NCI-H1694 (cell line): ENCODE measurements at places on chromosomes 3 and 15.
A peak's percentile ranks its signal among the peaks of the same experiment; 100 is the strongest.

DNA sequence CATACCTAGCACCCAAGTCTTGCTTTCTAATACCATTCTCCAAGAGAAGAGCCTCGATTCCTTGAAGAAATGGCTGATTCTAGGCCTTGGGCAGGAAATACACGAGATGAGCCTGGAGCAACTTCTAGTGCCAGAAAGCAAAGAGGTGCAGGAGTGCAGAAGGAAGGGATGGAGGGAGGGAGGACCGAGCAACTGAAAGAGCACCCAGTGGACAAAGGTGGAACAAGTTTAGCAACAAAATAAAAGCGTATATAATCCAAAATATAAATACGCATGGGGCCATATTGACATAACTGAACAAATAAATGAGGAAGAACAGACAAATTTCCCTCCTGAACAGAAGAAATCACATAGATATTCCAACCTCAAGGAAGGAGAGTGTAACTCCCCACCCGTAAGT is 34.4 kb downstream of the CHSY1 start:
- no peak for DNase-seq

- DNase-seq, result no peak
Observed at GRCh38 chr15:48170981-48171380, 7.1 kb downstream of the MYEF2 start.

GRCh38 chr3:60445446-60445845 is 805.8 kb downstream of the FHIT start:
- no peak for DNase-seq

GRCh38 chr3:129077222-129077621 is 16.6 kb downstream of the GP9 start:
- no peak for DNase-seq

- no peak for DNase-seq
Observed at GRCh38 chr3:161171639-161172552, 49.2 kb upstream of the NMD3 start.

DNA sequence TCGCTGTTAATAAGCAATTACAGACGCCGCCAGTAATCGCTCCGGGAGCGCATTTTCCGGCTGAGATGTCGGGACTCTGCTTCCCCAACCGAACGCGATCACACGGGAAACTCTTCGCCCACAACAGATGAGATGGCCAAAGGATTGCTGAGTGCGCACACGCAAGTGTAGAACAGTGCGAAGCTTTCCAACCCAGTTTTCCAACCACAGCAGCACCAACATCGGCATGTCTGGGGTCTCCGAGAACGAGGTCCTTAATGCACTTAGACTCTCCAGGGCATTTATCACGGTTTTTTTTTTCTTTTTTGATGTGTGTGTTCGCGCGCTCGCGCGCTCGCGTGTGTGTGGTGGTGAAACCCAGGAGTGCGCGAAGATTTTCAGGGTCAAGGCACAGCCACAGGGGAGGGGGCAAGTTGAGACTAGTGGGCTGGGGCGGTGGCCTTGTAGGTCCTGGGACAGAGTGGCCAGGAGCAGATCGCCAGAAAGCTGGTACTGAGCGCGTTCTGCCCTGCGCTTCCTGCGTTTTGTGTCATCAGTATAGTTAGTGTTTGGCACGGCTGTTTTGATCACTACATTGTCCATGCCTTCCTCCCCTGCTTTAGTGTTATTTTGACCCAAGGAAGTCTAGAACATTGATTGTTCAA is 1.8 kb upstream of the EOMES start:
- DNase-seq, result no peak

- no peak for DNase-seq
Observed at GRCh38 chr3:179038216-179038898, 33.3 kb downstream of the ZMAT3 start.

- DNase-seq, result no peak
Observed at GRCh38 chr15:94968133-94968532, 736.8 kb downstream of the MCTP2 start.

- DNase-seq, result no peak
Observed at GRCh38 chr3:4994144-4994730, 15.0 kb downstream of the BHLHE40 start.

- DNase-seq, result no peak
Observed at GRCh38 chr15:52730173-52730572, 51.0 kb upstream of the ATOSA start.

- no peak for DNase-seq
Observed at GRCh38 chr3:23649448-23649847, 156.3 kb upstream of the UBE2E1 start.

GRCh38 chr15:100681335-100681746 is 79.0 kb downstream of the ASB7 start:
- DNase-seq, result no peak

DNA sequence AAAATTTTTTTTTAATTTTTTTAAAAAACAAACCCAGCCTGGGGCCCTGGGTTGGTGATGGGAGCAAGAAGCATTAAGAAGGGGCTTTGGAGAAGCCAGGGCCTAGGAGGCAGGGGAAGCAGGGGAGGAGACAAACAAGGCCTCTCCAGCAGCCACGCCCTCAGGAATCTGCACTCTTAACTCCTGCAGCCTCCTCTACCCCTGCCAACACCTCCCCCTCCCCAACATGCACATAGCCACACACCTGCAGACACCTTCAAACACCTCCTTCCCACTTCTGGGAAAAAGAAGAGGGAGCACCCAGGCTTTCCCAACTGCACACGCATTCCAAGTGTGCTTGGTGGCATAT is 2.7 kb upstream of the DCAF1 start:
- DNase-seq, result no peak

DNA sequence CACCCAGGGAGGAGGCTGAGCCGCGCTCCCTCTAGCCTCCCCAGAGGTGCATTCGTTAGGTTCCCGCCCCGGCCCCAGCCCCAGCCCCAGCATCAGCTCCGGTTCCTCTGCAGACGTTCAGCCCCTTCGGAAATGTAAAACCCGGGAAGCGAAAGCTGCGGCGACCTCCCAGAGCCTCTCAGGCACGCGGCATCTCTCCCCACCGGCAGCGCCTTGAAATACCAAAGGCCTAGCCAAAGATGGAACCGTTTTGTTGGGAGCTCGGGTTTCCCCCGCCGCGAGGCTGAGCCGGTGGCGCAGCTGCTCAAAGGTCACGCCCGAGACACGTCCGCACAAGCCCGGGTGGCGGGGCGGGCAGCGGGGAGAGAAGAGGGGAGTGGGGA is 77.8 kb upstream of the HES1 start:
- peak; percentile 41 for DNase-seq

DNA sequence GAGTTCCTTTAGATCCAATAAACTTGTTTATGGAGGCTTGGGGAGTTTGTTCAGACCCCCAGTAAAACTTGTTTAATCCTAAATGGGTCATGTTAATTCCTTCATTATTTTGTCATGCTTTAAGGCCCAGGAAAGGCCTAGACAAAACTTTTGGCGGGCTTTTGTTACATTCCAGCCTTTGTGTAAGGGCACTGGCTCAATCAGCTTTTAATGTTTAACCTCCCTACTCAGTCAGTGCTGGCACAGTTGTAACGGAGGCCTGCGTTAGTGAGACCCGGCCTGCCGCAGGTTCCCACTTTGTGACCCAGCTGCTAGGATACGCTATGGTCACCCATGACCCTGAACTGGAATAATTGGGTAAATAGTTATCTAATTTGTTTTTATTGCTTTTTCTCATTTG is 59.2 kb downstream of the OXSM start:
- DNase-seq, result no peak

DNA sequence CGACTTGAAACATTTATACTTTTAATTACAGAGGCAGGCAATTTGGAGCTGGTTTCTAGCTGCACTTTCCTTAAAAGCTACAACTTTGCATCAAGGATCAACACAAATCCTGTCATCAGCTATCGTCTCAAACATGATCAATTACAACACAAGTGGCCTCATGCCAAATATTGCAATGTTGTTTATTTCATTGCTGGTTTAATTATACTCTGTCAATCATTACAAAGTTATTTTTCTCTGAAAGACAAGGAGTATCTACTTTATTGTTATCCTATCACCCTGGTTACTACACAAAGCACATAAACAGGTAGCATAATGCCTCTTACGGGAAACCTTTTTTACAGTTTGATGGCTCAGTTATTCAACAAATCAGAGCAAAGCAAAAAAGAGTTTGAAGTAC is 58.0 kb upstream of the FOXB1 start:
- DNase-seq, result no peak

- no peak for DNase-seq
Observed at GRCh38 chr3:191740712-191741111, 279.7 kb downstream of the PYDC2 start.

GRCh38 chr3:155956508-155957411 is 86.3 kb downstream of the GMPS start:
- DNase-seq, result no peak

DNA sequence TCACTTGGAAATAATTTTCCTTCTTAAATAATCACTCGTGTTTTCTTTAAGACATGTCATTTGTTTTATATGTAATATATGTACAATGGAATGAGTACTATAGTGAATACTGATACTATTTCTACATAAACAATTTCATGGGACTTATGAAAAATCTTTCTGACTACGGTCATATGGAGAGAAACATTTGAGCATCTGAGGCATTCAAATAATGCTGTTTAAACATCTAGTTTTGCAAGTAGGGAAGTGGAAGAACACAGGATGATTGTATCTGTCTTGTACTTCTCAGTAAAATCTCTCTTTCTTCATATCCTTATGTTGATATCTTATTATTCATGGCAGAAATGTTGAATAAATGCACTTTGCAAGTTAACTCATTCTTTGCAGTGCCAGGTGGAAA is 599.5 kb upstream of the KCNMB2 start:
- no peak for DNase-seq

- peak; percentile 22 for DNase-seq
Observed at GRCh38 chr15:59160880-59161593, 45.6 kb upstream of the LDHAL6B start.

- DNase-seq, result no peak
Observed at GRCh38 chr3:101163554-101163953, 156.8 kb downstream of the IMPG2 start.

GRCh38 chr15:66685638-66686150 is 16.3 kb upstream of the SMAD6 start:
- DNase-seq, result no peak

DNA sequence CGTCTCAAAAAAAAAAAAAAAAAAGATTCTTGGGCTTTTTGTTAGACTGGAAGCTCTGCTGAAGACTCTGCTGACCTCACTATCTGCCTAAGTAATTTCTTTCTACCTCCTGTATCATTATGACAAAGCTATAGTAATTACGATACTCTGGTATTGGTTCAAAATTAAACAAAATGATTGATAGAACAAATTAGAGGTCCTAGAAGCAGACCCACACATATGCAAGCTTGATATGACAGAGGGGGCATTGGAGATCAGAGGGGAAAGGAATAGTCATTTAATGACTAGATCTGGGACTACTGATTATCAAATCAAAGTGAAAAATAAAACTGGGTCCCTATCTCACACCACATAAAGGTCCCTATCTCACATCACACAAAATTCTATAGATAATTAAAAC is 21.9 kb upstream of the AP3B2 start:
- no peak for DNase-seq

DNA sequence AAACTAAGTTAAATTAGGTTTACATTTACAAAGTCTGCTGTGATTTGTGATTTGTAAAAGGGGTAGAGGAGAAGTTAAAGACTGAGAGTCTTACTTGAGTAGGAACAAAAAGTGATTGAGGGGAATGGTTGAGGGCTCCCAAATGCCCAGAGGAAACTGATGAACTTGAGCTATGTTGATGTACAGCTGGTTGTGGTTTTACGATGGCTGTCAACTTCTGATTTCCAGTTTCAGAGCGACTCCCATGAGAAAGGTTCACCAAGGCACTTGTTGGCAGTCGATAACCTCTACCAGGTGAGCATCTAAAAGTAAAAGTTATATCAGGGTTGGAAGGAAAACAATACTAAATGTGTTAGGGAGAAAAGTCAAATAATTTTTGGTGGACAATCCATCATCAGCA is 91.0 kb downstream of the XRN1 start:
- no peak for DNase-seq

DNA sequence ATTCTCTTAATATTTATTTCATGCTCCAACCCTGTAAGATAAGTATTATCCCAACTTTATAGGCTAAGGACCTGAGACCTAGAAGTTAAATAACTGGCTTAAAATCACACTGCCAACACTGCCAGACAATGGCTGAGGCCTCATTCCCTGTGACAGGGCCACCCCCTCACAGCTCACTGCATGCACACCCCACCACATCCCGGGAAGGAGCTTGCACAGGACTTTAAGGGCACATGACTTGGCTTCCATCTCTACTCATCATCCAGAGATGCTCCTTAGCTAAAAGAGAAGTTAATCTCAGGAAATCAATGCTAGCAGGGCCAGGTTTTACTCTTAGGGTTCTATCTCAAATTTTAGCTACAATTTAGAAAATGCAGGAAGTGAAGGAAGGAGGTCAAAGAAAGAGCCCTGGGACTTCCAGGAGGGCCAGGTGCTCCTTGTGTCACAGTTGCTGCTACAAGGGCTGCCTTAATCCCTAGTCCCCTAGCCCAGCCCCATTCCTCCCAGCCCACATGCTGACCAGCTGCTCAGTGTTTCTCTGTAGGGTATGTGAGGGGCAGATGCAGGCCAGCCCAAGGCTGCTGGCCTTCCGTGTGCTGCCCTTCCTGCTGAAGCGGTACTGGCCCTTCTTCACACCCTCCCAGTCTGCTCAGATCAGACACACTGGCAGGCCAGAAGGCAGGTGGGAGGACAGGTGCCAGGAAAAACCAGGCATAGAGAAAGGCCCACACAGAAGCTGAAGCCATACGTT is 53.5 kb downstream of the WWTR1 start:
- no peak for DNase-seq

GRCh38 chr3:162152636-162153035 is 656.0 kb downstream of the OTOL1 start:
- DNase-seq, result no peak

- no peak for DNase-seq
Observed at GRCh38 chr3:16104156-16104555, 70.3 kb upstream of the GALNT15 start.

GRCh38 chr15:48470096-48470495 is 138.9 kb downstream of the DUT start:
- no peak for DNase-seq

- DNase-seq, result no peak
Observed at GRCh38 chr3:106121491-106122289, 252.9 kb upstream of the CBLB start.

DNA sequence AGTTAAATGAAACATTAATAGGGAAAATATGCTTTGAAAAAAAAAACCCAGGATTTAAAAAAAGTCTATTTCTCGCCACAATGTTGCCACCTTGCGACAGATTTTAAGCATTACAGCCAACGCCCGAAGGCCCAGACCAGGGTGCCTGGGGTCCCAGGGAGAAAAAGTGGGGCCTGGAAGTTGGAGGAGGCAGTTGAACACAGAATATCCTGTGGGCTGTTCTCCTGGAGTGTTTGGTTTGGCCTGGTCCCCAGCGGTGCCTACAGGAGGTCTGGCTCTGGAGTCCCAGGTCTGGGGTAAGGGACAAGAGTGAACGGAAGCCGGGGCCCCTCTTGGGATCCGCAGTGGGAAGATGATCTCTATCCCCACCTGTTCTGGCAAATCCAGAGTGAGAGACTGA is 3.4 kb downstream of the RNU6-1 start:
- peak; percentile 16 for DNase-seq

GRCh38 chr3:9622438-9622837 is 26.9 kb upstream of the MTMR14 start:
- no peak for DNase-seq
